Activated CD8-positive, alpha-beta memory T cell treated with anti-CD3 and anti-CD28 coated beads, Interleukin-2, amount 50 U/mL, for 4 hours (primary cell): ENCODE measurements at places on chromosomes 12 and 14.
A peak's percentile ranks its signal among the peaks of the same experiment; 100 is the strongest.

DNA sequence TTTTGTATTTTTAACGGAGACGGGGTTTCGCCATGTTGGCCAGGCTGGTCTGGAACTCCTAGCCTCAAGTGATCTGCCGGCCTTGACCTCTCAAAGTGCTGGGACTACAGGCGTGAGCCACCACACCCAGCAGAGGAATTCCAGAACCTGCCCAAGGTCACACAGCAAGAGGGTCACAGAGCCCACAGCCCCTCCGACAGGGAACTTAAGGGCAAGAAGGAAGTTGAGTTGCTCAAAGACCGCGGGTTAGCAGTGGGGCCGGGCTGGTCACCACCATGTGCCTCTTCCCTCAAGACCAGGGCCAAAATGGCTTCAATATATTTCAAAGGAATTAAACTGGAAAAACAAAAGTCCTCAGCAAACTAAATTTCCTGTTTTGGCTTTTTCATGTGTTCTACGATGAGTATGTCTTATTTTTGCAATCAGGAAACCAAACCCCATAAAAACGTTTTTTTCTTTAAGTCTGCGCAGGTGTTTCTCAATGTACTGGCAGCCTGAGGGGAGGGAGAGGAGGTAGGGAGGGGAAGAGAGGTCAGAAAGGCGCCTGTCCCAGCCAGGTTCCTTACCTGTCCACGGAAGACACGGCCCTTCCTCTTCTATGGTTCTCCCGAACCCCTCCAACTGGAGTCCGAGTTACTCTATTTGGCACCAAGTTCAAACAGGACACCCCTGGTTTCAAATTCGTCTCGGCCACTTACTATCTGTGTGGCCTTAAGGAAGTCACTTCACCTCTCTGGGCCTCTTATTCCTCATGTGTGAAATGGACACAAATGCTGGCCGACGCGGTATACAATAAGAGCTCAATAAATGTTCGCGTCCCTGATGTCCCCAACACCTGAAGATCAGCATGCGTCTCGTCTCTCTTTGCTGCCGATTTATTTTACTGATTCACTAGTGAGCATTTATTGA, 778 bp downstream of the SLC8B1 start:
- no peak for DNase-seq

GRCh38 chr12:45498645-45499044, 230.9 kb upstream of the ARID2 start:
- no peak for DNase-seq

GRCh38 chr14:23478109-23478759, 8.7 kb downstream of the NGDN start:
- peak; percentile 70 for DNase-seq

GRCh38 chr12:67837876-67838275, 151.4 kb upstream of the IFNG-AS1 start:
- DNase-seq = no peak

GRCh38 chr14:21191261-21191808, 35.5 kb upstream of the OR5AU1 start:
- DNase-seq = no peak

DNA sequence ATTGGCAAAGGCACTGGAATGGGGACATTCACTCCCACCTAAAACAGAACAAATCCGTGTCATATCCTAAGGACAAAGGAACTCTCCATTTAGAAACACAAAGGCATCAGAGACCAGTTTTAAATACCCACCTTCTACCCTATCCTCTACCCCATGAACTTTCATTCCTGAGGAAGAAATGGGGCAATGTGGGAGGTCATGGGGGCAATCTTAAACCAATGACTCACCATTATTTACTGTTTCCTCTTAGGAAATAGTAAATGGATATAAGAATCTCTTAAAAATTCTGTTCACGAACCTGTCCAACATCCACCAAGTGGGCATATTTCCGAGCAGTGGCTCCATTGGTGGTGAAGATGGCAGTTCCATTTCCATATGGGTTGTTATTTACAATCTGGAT, 19.4 kb downstream of the ALDH6A1 start:
- DNase-seq = no peak

DNA sequence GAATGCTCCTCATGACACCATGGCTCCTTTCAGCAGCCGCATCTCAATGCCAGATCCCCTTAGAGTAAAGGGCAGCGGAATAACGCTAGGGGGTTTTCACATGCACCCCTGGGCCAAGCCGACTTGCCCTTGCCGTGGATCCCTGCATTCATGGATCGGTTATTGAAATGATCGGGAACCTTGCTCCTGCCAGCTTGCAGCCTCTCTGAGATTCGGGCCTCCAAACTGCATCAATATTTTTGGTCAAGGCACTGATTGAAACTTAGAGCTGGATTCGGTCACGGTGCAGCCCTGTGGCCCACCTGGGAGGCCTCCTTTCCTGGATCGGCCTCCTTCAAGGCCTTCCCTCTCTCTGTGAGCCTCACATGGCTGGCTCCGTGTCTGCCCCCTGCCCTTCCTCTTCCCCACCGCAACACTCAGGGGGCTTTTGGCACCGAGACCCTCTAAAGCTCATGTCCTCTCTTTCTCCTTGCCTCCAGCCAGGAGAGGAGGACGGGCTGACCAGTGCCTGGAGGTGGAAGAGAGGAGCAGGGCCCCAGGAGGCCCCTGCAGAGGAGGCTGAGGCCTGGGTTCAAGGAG, 1.8 kb downstream of the PTPN6 start:
- DNase-seq = no peak
